ENCODE measurements at places on chromosomes 2 and 18. TPM values are rescaled to one million over a fixed set of nuclear protein-coding genes. Genes with fewer than 3 reads are reported as not detected.

LYPD6 gene
- not detected for total RNA-seq

CPO gene
- 0.47 TPM for total RNA-seq

FTCDNL1 gene
- 1.4 TPM for total RNA-seq

VWC2L gene
- not detected for total RNA-seq

FZD7 gene
- total RNA-seq = 8.0 TPM

SPEG gene
- total RNA-seq = 9.1 TPM

GCG gene
- total RNA-seq = not detected

PROKR1 gene
- not detected for total RNA-seq

MYOM1 gene
- 0.98 TPM for total RNA-seq

COLEC11 gene
- total RNA-seq = 1.1 TPM

GAL3ST2 gene
- not detected for total RNA-seq

SLC9A2 gene
- total RNA-seq = not detected

DYNAP gene
- not detected for total RNA-seq

ZBTB14 gene
- total RNA-seq = 9.5 TPM

POTEI gene
- not detected for total RNA-seq

UGT1A3 gene
- not detected for total RNA-seq

ABCG5 gene
- total RNA-seq = not detected

NPHP1 gene
- 3.6 TPM for total RNA-seq

IDH1 gene
- total RNA-seq = 125 TPM

COPS9 gene
- 63.1 TPM for total RNA-seq

NTSR2 gene
- total RNA-seq = not detected

CFAP65 gene
- total RNA-seq = not detected

SH3RF3 gene
- 2.0 TPM for total RNA-seq

SMAD7 gene
- total RNA-seq = 25.2 TPM

NT5C1B gene
- not detected for total RNA-seq

CASP10 gene
- 4.8 TPM for total RNA-seq

ZSWIM2 gene
- not detected for total RNA-seq

GRHL1 gene
- 0.08 TPM for total RNA-seq

POTEJ gene
- not detected for total RNA-seq

EML6 gene
- total RNA-seq = 0.75 TPM

MAP2 gene
- 0.82 TPM for total RNA-seq

ASAP2 gene
- total RNA-seq = 18.6 TPM

CHST9 gene
- not detected for total RNA-seq

TDRD15 gene
- not detected for total RNA-seq

ASB18 gene
- not detected for total RNA-seq

SERPINB12 gene
- total RNA-seq = not detected

CD28 gene
- total RNA-seq = not detected

PDE11A gene
- total RNA-seq = not detected

GDF7 gene
- under 0.01 TPM for total RNA-seq

CNTNAP5 gene
- not detected for total RNA-seq

SP100 gene
- total RNA-seq = 68.8 TPM

CXCR1 gene
- total RNA-seq = not detected

CUL3 gene
- total RNA-seq = 51.8 TPM

DHRS9 gene
- total RNA-seq = not detected

HS1BP3 gene
- total RNA-seq = 19.0 TPM

UGT1A6 gene
- not detected for total RNA-seq

ABCG8 gene
- not detected for total RNA-seq

G6PC2 gene
- not detected for total RNA-seq

SELENOI gene
- total RNA-seq = 5.7 TPM

IER3IP1 gene
- 55.1 TPM for total RNA-seq

Data from smooth muscle cell of the coronary artery (primary cell).